Neural crest cell (in vitro differentiated cells): ENCODE measurements at places on chromosomes 5 and 9.

DNA sequence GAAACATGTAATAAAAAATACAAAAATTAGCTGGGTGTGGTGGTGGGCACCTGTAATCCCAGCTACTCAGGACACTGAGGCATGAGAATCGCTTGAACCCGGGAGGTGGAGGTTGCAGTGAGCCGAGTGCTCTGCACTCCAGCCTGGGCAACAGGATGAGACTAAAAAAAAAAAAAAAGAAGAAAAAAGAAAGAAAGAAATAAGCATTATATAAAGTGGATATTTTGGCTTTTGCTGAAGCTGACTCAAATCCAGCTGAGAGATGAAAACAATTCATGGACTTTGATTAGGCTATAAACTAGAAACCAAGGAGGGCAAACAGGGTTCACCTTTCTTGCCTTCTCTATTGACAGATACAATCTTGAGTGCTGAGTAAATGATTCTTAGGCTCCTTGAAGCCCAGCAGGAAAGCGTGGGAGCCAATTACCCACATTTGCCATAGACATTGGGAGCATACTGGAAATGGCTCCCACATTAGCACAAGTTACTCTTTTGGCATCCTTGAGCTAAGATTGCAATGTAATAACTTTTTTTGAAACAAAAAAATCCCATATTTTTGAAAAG lies 2.4 kb upstream of the BTF3 start:
- no peak for DNase-seq

- no peak for DNase-seq
These were observed 11.0 kb upstream of the NANS start for GRCh38 chr9:98045234-98046179.

- peak; percentile 42 for DNase-seq
These were observed 180.1 kb upstream of the MVB12B start for GRCh38 chr9:126146254-126147145.

DNA sequence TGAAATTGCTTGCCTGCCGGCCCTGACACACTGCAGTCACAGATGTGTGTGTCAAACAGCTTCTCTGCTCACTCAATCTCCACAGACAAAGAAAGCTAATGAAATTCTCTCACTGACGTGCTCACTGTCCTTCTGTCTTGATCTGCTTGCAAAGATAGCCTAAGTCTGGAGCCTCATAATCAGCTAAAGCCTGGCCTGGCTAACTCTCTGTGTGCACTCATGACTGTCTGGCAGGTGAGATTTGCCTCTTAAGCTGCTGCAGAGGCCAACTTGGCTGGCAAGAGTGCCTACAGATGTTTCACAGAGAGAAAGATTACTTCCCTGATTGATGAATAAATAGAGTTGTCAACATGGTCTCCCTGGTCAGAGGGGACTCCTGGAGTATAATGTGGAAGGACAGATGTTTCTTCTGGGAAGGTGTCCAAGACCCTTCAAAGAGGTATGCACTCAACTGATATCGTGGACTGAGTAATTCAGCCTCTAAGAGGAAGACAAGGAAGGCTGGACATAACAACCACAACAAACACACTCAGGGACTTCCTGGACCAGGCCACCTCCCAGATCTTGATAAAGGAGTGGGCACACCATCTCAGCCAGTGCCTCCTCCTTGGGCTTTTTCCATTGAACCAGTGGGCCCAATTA lies 362.0 kb downstream of the SPOCK1 start:
- DNase-seq, result no peak

GRCh38 chr5:18281947-18282581 lies 647.8 kb downstream of the TAF11L14 start:
- DNase-seq, result no peak

DNA sequence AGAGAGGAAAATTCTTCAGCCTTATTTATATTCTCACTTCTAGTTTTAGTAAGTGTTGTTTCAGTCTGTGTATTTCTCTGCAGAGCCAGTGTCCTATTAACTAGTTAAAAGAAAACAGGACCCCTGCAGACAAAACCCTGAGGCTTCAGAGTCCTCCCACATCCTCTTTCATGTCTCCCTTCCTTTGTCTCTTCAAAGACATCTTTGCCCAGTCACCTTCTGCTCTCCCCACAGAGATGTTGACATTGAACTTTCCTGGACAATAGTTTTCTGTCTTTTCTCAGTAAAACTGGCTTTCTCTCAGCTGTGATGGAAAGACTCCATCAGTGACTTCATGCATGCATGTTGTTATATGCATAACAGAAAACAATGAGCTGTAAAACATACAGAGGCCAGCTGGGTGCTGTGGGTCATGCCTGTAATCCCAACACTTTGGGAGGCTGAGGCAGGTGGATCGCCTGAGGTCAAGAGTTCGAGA lies 20.2 kb downstream of the GRAMD2B start:
- no peak for DNase-seq

DNA sequence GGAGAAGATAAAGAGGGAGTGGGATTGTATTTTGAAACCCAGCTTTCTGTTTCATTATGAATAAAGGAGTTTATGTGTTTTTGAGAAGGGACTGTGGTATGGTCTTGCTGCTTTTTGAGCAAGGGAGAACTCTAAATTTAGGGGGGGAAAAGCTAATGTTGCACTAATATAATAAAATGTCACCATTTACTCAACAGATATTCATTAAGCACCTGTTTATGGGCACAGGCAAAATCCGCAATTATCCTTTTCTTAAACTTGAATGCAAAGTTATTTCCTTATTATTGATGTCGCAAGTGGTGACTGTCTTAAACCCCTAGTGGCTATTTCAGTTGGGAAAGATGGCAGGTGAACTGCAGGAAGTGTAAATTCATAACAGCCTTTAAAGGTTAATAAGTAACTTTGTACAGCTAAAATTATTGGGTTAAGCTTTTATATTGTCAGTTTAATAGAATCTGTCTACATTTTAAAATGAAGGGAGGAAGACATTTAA lies 1.5 kb downstream of the CDC42SE2 start:
- no peak for DNase-seq

DNA sequence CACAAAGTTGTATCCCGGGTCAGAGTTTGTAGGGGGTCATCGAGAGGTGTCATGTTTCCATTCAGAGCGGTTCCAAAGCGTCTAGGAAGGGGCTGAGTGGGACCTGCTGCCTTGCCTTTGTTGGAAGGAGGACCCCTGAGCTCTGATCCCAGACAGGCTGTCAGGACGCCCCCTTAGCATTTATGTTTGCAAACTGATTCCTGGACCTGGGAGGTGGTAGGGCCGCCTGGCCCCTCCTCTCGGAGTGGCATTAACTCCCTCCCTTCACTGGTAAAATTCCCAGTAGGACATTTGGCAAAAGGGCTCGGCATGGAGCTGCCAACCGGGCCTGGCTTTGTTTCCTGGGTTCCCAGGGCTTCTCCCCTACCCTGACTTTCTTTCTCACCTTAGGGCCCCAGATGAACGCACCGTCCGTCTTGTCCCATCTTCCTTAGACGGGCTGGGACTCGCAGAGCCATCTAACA lies 2.5 kb downstream of the JADE2 start:
- DNase-seq, result no peak
